ENCODE measurements at places on chromosomes 6 and 20. TPM values are rescaled to one million over a fixed set of nuclear protein-coding genes. Genes with fewer than 3 reads are reported as not detected.

Gene LRRN4
- total RNA-seq = under 0.01 TPM

Gene SSTR4
- total RNA-seq = not detected

Gene PABPC1L
- total RNA-seq = 8.4 TPM

Gene SOBP
- 10.4 TPM for total RNA-seq

Gene MPIG6B
- not detected for total RNA-seq

Gene HLA-DOB
- total RNA-seq = 0.32 TPM

Gene RIMS4
- total RNA-seq = 0.13 TPM

Gene CLPSL2
- total RNA-seq = not detected

Gene FBXO9
- total RNA-seq = 58.9 TPM

Gene LY6G6C
- not detected for total RNA-seq

Gene C2
- 19.1 TPM for total RNA-seq

Gene LIN28B
- total RNA-seq = not detected

Gene HELZ2
- total RNA-seq = 30.4 TPM

Gene CYB5R4
- 8.6 TPM for total RNA-seq

Gene NKAIN4
- total RNA-seq = not detected

Gene TCP11
- total RNA-seq = 0.11 TPM

Gene MRAP2
- total RNA-seq = 27.2 TPM

Gene BNIP5
- not detected for total RNA-seq

Gene STK38
- 41.3 TPM for total RNA-seq

Gene UBD
- 0.22 TPM for total RNA-seq

Gene MRPS10
- total RNA-seq = 49.2 TPM

Gene DPPA5
- total RNA-seq = not detected

Gene KCNB1
- 6.1 TPM for total RNA-seq

Gene CDH4
- not detected for total RNA-seq

Gene GSTA2
- total RNA-seq = not detected
